ENCODE measurements at places on chromosomes 7 and 10.
A peak's percentile ranks its signal among the peaks of the same experiment; 100 is the strongest.

DNA sequence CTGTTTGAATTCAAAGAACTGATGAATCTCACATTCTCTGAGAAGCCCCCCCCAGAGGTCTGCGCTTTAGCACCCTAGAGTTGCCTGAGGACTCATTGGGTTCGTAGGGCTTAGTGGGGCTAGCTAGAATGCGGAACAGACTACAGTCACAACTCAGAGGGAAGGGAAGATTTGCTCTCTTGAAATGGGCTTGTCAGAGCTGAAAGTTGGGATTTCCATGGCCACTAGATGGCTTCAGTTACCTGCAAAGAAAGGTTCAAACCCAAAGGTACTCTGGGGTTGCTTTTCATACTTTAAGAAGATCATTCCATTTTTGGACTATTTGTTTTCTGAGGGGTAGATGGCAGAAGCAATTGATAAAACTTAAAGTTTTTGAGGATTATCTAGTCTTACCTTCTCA lies 205.0 kb downstream of the BBS9 start:
- DNase-seq: no peak

- DNase-seq: no peak
Measured at GRCh38 chr10:58734664-58735063, 222.0 kb downstream of the BICC1 start.

DNA sequence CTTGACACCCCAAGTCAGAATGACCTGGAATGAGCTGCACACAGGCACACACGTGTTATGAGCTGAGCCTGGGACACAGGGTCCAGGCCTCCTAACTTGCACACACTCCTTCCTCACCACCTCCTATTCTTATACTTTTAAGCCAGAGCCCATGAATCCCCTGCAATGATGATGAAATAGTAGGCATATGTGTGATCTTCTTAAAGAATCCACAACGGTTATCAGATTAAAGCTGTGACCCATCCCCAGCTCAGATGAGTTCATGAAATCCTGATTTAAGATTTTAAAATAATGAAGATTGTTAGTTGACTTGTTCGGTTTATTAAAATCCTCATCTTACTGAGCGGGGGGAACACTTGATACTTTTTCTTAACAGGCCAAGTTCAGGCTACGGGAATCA lies 38.6 kb downstream of the PITRM1 start:
- no peak for DNase-seq

DNA sequence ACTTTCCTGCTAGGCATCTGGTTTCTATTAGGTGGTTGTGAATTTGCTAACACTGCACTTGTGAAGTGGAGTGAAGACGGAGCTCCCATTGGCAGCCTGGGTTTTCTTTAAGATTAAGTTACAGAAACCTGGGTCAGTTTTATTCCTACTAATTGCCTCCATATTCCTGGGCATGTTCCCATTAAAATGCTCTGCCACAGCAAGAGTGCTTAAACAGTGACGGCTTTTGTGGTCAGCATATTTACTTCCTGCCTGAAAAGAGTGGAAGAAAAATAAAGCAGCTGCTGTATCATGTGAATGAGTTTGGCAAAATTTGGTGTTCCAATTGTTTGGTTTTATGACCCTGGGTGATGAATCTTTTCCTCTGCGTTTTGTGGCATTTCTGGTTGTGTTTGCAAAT lies 96.9 kb upstream of the PLXDC2 start:
- DNase-seq: no peak

GRCh38 chr10:63093227-63093626 lies 39.9 kb upstream of the NRBF2 start:
- DNase-seq: no peak

- peak; percentile 38 for DNase-seq
Measured at GRCh38 chr7:156001496-156002260, 189.4 kb upstream of the SHH start.

GRCh38 chr10:48946891-48947500 lies 7.4 kb upstream of the LRRC18 start:
- DNase-seq: peak; percentile 10

DNA sequence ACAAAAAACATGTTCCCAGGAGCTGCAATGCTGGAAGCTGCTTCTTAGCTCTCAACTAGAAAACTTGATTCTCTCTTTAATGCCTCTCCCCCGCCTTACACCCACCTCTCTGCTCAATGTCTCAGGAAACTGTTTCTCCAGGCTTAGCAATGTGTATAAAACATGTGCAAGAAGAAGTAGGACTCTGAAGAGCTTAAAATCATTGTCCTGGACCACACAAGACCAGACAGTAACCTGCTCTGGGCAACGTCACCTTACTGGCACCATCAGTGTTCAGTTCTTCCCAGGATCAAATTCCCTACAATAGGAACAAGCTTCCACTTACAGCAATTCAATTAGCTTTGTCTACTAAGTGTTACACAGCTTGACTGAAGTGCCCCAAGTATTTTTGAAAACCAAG lies 104.9 kb downstream of the RAPGEF5 start:
- no peak for DNase-seq

DNA sequence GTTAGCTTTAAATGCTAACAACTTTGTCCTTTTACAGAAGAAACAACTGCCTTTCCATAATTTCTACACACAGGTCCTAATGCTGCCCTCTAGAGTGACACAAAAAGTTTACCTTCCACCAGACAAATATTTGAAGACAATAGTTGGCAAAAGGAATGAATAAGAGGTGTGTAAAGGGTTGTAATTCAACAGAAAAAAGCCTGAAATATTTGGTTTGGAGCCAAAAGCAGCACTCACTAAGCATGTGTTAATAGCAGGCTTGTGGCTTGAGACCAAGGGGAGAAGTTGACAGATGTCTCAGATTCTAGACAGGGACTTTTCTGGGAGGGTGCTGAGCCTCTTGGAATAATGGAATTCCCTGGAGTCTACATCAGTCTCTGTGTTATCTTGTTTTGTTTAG lies 156.2 kb upstream of the GALNT17 start:
- DNase-seq: no peak
